ENCODE measurements at places on chromosomes 6 and 20.

- DNase-seq: no peak
These were observed 85.4 kb upstream of the PRSS16 start for GRCh38 chr6:27161946-27162603.

DNA sequence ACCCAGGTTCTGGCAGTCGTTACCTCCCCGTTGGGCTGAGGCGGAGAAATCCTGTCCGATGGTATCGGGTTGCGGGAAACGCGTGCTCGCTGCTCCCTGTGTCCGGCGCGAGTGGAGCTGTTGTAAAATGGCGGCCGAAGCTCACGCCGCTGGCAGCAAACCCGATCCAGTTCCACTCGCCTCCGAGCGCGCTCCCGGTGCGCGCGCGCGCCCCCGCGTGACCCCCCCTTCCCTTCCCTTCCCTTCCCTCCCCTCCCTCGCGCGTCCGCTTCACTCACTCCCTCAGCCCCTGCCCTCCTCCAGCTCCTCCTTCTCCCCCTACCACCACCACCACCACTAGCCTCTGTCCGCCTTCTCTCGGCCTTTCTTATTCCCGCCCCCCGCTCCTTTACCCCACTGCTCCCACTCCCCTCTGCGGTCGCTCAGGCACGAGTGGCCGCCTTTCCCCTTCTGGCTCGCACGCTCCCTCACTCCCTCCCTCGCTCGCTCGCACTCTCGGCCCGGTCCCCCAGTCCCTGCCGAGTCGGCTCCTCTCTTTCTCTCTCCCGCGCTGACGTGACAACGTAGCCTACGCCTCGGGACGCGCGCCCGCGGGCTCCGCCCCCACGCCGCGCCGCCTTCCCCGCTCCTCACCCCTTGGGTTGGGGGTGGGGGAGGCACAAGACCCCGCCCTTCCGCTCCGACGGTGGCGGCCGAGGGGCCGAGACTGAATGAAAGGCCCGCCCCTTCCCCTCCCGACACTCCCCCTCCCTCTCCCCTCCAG is at the start of gene SYNCRIP:
Gene SYNCRIP, minus strand, starts transcription at position 113 of the 763 bp plus-strand sequence. CDS start 1,447 bp downstream, outside the sequence.
- peak; percentile 99 for DNase-seq

GRCh38 chr20:57596358-57596757 is 23.9 kb downstream of the ZBP1 start:
- no peak for DNase-seq

- DNase-seq: no peak
These were observed 108.6 kb downstream of the DLL1 start for GRCh38 chr6:170182093-170182780.

DNA sequence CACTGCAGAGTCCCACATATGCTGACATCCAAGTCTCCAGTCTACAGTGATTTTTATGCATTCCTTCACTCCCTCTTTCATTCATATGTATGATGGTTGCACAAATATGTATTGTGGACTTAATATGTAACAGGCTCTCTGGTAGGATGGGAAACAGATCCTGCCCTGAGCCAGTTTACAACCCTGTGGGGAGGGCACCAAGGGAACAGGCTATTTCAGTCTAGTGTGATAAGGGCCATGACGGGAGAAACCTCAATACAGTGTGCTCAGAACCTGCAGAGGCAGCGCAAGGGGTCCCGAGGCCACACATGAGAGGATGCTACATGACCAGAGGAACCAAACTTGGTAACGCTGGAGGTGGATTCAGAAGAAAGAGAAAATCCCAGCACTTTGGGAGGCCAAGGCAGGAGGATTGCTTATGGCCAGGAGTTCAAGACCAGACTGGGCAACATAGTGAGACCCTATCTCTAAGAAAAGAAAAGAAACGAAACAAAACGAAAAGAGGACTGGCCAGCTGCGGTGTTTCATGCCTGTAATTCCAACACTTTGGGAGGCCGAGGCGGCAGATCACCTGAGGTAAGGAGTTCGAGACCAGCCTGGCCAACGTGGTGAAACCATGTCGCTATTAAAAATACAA is 249.8 kb upstream of the JARID2 start:
- no peak for DNase-seq

DNA sequence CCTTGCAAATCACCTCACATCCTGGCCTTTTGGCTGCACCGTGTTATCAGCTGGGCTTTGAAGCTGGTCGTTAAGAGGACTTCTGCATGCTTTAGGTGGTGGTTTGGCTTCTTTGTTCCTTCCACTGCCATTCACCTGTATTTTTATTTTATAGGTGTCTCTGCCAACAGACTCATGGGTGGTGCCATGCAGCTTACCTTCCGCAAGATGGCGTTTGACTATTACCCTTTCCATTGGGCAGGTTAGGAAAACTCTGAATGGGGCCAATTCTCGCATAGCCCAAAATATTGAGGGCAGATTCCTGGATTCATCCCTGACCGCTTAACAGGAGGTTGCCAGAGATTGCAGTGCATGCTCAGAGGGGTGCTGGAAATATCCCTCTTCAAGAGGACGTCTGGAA is 32.4 kb downstream of the TAF11 start:
- DNase-seq: no peak

DNA sequence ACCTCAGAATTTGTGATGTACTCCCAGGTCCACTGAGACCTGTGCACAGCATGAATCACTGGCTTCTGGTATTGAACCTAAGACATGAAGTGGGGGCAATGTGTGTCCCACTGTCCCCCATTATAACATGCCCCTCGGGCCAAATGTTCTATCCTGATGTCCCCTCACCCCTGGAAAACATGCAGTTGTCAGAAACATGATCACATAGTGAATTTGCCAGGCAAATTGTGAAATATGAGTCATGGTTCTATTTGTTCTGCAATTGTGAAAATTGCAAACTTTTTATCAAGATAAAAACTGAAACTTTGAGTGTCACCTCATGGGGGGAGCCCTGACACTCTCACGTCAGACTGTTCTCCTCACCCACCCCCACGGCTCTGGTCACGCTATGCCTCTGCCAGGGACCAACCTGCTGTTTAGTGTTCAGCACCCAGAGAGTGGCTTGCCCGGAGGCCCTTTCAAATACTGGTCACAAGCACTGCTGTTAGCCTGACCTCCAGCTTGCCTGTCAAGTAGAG is 305.3 kb downstream of the CLIC5 start:
- DNase-seq: peak; percentile 93

DNA sequence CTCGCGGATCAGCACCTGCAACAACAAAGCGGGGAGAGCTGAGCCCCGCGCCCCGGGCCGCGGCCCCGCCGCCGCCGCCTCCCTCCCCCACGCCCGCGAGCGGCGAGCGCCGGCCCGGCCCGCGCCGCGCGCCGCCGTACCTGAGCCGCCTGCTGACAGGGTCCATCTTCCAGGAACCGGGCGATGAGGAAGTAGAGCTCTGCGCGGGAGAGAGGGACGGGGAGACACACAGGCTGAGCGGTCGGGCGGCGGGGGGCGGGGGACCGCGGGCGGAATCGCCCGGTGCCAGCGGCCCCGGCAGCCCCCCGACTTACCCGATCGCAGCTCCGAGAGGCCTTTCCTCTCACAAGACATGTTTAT is 359 bp downstream of the PHIP start:
- DNase-seq: no peak

- peak; percentile 59 for DNase-seq
These were observed 85.3 kb upstream of the BHLHE23 start for GRCh38 chr20:63091901-63092659.

- DNase-seq: peak; percentile 83
These were observed 53.9 kb downstream of the OTOR start for GRCh38 chr20:16801919-16802651.

DNA sequence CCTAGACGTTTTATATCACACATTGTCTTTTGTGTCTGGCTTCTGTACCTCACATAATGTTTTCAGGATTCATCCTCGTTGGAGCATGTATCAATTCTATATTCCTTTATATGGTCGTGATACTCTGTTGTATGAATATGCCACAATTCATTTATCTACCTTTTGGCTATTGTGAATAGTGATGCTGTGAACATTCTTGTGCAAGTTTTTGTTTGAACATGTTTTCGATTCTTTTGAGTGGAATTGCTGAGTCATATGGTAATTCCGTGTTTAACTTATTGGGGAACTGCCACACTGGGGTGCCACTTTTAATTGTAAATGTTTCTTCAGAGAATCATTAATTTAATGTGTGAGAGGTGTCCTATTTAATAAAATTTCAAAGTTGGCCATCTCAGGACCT is 101.2 kb downstream of the SLC35B3 start:
- no peak for DNase-seq

DNA sequence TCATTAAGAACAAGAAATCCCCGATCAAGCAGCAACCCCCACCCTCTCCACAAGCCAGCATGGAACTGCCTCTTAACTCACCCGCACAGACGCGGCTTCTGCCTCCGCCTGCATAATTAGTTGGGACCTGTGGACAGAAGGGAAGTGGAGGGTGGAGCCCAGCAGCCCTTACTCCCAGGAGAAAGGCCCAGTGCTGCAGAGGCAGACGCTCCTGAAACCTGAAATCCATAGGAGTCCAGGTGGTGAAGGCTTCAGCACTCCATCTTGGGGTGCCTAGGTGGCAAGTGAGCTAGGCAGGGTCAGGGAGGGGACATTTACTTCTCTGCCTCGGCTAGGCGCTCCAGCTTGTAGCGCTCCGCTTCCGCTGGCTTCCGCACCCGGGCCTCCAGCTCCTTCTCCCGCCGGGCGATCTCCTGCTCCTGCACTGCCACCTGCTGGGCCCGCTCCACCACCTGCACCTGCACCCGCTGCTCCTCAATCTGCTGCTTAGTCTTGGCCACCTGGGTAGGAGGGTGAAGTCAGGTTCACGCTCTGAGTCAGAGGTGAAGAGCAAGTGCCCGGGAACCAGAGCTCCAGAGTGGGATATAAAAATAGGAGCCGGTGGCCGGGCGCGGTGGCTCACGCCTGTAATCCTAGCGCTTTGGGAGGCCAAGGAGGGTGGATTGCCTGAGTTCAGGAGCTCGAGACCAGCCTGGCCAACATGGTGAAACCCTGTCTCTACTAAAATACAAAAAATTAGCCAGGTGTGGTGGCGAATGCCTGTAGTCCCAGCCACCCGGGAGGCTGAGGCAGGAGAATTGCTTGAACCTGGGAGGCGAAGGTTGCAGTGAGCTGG is 10.7 kb downstream of the TUBB start:
- peak; percentile 95 for DNase-seq

GRCh38 chr6:170124836-170125235 is 166.0 kb downstream of the DLL1 start:
- no peak for DNase-seq

DNA sequence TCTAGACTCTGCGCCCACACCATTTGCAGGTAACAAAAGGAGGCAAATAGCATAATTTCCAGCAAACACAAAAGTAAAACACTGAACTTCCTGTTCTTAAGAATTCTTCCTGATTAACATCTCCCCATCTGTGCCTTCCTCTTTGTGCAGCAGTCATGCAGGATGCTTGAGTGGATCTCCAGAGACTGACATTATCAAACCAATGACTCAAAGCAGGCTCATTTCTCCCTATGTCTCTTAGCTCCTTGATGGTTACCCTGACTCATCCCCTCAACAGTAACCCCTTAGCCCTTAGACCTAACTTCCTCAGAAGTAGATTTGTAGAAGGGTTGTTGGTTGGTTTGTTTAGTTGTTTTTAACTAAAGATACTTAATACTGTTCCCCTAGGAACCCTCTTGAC is 137.0 kb upstream of the RIN2 start:
- DNase-seq: no peak

- no peak for DNase-seq
These were observed 123.0 kb downstream of the PREX1 start for GRCh38 chr20:48704761-48705160.

- no peak for DNase-seq
These were observed 1.1 kb downstream of the HSF2 start for GRCh38 chr6:122400462-122401089.

DNA sequence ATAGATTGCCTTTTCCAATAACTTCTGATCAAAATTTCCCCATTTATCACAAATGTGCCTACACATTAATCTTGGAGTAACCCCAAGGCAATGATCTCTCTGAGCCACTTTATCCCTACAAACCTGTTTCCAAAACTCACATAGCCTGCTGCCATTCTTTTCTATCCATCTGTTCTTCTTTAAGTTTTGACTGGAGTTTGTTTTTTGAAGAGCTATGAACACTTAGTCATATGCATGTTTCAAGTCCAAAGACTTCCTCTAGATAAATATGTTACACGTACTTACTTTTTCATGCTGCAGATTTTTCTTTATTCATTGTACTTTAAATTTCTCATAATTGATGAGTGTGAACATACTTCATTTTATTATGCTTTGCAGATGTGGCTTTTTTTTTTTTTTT is 488.9 kb upstream of the CITED2 start:
- DNase-seq: no peak

- DNase-seq: no peak
These were observed 56.6 kb upstream of the RIN2 start for GRCh38 chr20:19701429-19701828.

GRCh38 chr20:45359406-45360148 is 3.4 kb upstream of the SYS1 start:
- peak; percentile 45 for DNase-seq

- DNase-seq: no peak
These were observed 66.9 kb downstream of the GMPR start for GRCh38 chr6:16305246-16305725.

DNA sequence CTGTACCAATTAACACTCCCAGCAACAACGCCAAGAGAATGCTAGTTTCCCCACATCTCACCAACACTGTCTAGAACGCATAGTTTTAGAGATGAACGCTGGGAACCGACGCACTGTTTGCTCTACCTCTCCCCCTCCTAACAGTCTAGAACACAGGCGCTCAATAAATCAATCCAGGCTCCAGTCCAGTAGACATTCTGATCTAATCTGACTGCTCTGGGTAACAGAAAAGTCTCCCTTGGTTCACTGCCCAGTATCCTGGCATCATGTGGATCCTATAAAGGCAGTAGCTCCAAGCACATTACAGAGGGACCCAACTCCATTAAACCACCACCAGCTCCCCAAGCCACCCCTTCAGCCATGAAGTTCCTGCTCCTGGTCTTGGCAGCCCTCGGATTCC is at the start of gene DEFB132:
Gene DEFB132, plus strand, starts transcription at position 306 of the 400 bp plus-strand sequence. Its CDS starts 55 bp downstream, at position 361.
- no peak for DNase-seq

DNA sequence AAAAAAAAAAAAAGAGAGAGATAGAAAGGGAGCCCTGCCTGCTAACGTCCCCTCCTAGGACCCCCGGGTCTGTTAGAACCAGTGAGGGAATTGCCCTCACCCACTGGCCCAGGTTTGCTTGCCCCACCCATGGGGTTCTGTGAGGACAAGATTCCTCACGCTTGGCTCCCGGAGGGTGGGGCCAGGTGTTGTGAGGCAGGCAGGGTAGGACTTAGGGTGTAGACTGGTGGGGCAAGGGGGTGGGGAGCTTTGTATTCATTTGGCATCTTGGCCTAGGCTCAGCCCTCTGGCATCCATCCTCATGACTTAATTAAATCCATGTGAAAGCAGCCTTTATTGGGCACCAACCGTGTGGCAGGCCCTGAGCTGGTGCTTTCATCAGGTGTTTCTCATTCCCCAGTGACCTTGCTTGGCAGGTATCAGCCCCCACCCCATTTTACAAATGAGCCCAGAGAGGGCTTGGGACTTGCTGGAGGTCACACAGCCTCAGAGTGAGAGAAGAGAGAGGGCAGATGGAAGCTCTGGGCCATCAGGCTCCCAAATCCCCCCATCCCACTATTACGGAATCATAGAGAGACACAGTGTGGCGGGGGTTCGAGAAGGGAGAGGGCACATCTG is 19.0 kb downstream of the RAB44 start:
- peak; percentile 58 for DNase-seq

All from activated effector memory CD4-positive, alpha-beta T cell treated with anti-CD3 and anti-CD28 coated beads, Interleukin-2, amount 50 U/mL, for 16 hours (primary cell).